ENCODE measurements at places on chromosomes 6 and 20.

DNA sequence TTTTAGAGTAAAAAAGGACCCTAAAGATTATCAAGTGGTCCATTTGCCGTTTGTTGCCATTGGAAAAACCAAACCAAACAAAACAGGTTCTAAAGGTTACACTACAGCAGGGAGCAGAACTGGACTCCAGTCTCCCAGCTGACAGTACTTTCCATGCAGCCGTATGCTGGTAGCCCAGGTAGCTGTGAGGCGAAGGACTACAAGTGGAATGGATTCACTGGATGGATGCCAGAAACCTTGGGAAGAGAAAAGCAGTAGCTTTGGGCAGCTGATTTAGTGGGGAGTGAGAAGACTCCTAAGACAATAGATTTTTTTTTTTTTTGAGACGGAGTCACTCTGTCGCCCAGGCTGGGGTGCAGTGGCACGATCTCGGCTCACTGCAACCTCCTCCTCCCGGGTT, 88.3 kb downstream of the SASH1 start:
- DNase-seq = no peak

DNA sequence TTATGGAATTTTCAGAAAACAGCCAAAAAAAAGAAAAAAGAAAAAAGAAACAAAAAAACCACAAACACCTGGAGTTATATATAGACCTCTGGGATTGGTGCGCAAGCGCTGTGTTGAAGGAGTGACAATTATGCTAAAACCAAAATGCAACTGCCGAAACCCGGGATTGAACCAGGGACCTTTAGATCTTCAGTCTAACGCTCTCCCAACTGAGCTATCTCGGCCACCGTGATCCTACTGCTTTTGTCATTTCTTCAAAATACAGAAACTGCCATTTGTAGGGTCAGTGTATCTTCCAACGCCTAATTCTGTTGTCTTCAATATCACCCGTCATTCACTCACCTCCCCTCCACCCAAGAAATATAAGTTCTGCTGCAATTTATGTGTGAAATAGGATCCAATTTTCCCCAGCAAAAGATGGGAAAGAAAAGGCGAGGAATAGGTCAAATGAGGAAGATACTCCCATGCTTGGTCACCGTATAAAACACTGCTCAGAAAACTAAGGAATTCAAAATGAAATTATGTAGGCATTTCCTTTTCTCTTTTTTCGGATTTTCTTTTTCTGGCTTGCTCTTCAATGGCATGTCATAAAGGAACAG, 116.0 kb downstream of the TRIM27 start:
- no peak for DNase-seq

DNA sequence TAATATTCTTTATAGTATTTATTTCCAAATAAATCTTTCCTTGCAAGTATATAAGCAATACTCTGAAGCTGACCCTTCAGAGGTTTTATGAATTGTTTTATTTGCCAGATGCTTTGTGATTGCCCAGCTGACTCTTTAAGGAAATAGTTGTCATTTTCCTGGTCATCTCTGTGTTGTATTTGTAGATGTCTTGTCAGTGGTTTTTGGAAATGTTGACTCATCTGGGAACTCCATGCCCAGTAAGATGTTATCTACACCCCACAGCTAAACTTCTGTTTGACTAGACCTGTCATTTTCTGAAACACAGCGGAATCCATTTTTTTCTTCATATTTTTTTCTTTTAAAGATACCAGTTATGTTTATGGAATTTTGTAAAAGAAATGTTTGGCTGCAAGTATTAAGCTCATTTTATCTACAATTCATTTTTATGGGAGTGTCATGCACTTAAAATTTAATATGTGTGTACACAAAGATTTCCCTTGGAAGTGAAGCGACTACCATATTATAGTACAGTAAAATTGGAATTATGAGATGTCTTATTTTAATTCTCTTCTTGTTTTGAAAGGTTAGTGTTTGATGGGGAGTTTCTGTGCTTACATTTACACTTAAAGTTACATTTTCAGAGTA, 491.0 kb downstream of the NKAIN2 start:
- no peak for DNase-seq

DNA sequence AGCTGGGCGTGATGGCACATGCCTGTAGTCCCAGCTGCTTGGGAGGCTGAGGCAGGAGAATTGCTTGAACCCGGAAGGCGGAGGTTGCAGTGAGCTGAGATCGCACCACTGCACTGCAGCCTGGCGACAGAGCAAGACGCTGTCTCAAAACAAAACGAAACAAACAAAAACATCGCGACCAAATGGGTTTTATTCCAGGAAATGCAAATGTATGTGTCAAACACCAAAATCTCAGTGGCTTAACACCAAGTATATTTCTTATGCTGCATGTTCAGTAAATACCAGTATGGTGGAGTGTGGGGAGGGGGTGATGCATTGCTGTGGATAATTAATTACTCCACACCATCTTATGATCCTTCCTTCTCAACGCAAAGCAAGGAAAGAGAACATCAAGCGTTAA, 28.1 kb downstream of the ACTR5 start:
- DNase-seq = no peak

DNA sequence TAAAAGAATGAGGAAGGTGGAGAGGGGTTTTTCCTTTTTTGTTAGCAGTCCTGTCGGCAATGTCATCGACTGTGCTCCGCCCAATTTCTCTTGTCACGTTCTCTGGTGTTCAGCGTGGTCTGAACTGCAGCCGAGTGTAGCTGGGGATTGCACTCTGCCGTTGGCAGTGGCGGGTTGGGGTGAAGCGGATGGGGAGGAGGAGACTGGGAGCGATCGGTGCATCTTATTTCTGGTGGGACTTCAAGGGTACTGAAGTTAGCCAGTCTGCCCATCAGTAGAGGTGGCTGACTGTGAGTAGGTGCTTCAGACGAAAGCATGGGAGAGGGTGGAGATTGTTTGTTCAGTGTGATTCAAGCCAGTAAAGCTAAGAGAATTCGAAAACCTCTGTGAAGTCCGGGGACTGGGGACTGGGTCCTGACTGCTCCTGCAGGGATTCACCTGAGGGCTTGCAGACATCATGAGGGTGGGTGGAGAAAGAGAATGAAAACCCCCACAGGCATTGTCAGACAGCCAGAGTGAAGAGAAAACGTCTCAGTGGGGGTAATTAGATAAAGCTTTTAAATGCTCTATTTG, 5.1 kb downstream of the RREB1 start:
- no peak for DNase-seq

DNA sequence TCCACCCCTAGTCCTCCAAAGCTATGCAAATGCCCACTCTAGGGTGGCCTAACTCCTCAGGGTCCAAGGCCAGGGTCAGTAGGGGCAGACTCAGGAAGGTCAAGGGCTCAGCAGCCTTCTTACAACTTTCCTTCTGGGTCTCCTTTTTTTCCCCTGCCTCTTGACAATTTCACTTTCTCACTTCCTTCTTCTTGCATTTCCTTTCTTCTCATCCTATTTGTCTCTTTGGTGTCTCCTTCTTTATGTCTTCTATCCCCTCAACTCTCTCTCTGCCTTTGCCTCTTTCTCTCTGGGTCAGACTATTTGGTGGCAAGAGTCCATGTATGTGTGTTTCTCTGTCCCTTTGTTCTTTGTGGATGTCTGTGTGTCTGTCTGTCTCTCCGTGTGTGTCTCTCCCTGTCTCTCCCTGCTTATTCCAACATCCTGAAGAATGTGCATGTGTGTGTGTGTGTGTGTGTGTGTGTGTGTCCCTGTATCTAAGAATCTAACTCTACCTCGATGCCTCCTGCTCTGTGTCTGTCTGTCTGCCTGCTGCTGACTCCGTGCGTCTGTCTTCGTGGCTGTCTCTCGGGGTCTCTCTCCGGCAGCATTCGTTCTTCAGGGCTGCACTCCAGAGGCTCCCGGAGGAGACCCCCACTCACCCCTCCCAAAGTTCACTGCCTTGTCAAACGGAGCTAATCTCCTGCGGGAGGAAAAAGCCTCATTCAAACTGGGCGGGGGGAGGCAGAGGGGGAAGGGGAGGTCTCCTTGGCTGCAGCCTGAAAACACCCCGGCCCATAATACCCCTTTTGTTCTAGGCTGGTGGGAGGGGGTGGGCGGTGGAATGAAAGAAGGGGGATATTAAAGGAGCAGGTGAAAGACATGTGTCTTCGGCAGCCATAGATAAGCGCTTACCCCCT, 51.7 kb upstream of the FOXP4 start:
- no peak for DNase-seq

DNA sequence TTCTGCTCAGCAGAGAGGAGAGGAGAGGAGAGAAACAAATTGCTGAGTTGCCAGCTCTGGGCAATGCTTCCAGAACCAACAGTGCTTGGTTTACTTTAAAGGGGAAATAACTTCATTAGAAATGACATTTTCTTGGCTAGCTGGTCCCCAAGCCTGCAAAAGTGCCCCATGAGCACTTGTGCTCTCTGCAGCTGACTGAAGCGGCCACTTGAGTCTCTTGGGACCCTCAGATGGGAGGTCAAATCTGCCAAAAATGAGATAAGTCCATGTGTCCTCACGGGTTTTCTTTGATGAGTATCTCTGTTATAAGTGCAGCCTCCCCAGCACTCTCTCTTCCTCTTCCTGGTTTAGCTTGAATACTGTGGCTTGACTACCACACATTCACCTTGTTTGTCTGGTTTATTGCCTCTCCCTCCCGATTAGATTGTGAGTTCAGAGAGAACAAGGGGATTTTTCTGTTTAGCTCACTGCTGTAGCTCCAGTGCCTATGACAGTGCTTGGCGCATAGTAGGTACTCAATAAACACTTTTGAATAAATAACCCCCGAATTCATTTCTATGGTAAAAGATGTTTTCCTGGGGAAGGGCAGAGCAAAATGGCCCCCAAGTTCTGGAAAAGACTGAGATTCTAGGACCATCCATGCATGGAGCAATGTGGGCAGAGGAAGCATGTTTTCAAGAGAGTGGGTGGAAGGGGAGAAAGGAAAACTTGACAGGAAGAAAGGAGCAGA, 7.0 kb upstream of the RIN2 start:
- DNase-seq = no peak

GRCh38 chr6:166236596-166236995, 68.9 kb upstream of the TBXT start:
- DNase-seq = no peak

DNA sequence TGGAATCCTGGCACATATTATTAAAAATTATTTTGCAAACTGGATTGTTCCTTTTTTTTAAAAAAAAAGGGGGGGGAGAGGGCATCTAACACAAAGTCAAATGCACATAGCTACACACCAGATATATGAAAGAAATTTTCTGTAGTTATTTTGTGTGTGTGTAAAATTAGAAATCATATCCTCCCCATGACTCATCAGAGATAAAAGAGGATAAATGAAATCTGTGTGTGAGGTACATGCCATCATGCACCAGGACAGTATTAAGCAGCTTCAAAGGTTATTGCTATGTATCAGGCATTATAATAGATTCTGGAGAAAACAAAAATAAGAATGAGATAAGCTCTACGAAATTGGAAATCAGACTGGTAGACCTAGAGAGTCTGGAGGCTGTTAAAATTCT, 5.2 kb downstream of the BTBD9 start:
- no peak for DNase-seq
